ENCODE measurements at places on chromosomes 11 and 22. TPM values are rescaled to one million over a fixed set of nuclear protein-coding genes. Genes with fewer than 3 reads are reported as not detected.

GRCh38 chr11:95589893-95590612, 199.5 kb downstream of the FAM76B start:
- no peak for DNase-seq
- no peaks in the 10 kb centered on the region for H3K36me3 ChIP-seq

GRCh38 chr11:116310698-116311097, 462.1 kb downstream of the BUD13 start:
- H3K4me1 ChIP-seq, result no peaks in the 10 kb centered on the region
- H3K27ac ChIP-seq, result no peak overlapping the region
- peaks cover 2% of the 10 kb centered on the region for H3K27me3 ChIP-seq
- DNase-seq, result no peak

DNA sequence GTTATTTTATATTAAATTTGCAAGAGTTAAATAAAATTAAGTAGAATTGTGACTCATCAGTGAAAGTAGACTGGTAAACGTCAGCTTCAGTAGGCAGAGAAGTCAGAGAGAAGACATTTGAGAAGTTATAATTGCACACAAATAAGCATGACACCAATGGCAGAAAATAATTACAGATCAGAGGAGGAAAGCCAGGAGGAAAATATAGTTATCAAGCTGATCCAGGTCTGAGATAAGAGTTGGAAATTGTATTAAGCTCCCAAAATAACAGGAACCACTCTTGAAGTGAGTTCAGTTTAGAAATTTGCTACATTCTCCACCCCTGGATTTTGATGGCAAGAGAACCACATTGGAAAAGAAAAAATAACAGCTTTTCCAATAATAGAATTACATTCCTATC, 533.8 kb upstream of the CHORDC1 start:
- no peak overlapping the region for H3K4me3 ChIP-seq
- H3K4me1 ChIP-seq, result no peaks in the 10 kb centered on the region
- no peak for DNase-seq
- no peak overlapping the region for H3K27ac ChIP-seq
- H3K36me3 ChIP-seq, result no peaks in the 10 kb centered on the region

- H3K4me3 ChIP-seq, result no peak overlapping the region
- DNase-seq, result no peak
- no peaks in the 10 kb centered on the region for H3K27me3 ChIP-seq
- no peaks in the 10 kb centered on the region for H3K36me3 ChIP-seq
These were observed 24.7 kb downstream of the OR8B2 start for GRCh38 chr11:124359566-124359965.

DNA sequence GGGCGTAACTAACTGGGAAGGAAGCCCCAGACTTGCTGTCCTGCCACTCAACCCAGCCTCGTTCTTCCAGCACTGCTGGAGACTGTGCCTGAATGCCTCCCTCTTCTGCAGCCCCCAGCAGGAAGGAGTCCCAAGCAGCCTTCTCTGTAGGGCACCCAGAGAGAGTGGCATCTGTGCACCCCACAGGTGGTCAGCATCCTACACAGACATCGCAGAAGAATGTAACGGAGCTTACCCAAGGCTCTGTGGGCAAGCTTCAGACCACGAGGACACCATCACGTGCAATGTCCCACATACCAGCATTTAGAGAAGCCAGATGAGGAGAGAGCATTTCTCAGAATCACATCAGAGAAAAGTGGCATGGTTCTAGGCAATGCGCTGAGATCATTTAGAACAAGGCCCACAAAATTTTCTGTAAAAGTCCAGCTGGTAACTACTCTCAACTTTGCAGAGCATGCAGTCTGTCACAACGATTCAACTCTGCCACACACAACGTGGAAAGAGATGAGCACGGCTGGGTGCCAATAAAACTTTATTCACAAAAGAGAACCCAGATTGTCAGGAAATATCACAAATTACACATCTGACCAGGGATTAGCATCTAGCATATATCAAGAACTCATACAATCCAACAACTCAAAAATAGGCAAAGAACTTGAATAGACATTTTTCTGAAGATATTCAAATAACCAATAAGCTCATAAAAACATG, 33.4 kb downstream of the SHANK2 start:
- H3K4me1 ChIP-seq, result no peaks in the 10 kb centered on the region
- no peak for DNase-seq
- H3K27ac ChIP-seq, result no peak overlapping the region
- H3K36me3 ChIP-seq, result no peaks in the 10 kb centered on the region
- H3K27me3 ChIP-seq, result no peaks in the 10 kb centered on the region

DNA sequence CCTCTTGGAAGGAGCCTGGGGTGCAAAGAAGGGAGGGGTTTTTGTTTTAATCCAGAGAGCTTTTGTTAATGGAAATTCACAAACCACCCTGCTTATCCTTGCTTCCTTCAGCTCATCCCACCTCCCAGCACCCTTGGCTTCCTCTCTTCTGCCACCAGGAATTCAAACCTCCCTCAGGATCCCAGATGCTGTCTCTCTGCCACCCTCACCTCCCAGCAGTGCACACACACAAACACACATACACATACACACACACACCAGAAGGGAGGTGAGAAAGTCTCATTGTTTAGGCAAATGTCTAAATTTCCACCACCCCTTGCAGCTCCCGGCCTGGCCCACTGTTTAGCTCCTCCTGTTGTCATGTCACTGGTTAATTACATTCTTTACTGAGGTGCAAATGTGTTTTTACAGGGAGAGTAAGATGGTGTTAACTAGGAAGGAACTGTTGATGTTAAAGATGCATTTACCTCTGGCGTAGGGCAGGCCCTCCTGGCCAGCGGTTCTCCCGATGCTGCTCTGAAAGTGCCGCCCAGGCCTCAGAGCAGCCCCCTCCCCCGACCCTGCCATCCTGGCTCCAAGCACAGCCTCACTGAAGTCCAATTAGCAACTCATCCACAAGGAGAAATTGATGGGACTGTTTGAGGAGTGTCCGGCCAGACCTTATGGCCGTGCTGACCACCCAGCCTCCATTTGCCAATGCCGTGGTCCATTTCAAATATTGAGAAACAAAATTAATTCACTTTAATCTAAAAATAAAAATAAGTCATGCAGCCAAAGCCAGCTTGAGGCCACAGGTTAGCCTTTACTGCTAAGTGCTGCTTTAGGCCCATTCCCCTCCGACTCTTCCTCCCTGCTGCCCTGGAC, 165.4 kb downstream of the FEZ1 start:
- H3K36me3 ChIP-seq, result no peaks in the 10 kb centered on the region
- H3K4me1 ChIP-seq, result no peaks in the 10 kb centered on the region
- H3K27me3 ChIP-seq, result peaks cover 18% of the 10 kb centered on the region
- H3K4me3 ChIP-seq, result no peak overlapping the region

Gene FXYD6
- total RNA-seq, result not detected

- H3K36me3 ChIP-seq, result no peaks in the 10 kb centered on the region
- no peak overlapping the region for H3K27ac ChIP-seq
- no peaks in the 10 kb centered on the region for H3K27me3 ChIP-seq
- no peak for DNase-seq
- H3K4me1 ChIP-seq, result no peaks in the 10 kb centered on the region
These were observed 373.5 kb downstream of the GUCY1A2 start for GRCh38 chr11:106644824-106645223.

GRCh38 chr22:33018232-33018864, 39.8 kb downstream of the SYN3 start:
- no peak overlapping the region for H3K4me3 ChIP-seq
- no peak overlapping the region for H3K27ac ChIP-seq
- H3K4me1 ChIP-seq, result no peaks in the 10 kb centered on the region

GRCh38 chr11:112459001-112459400, 198.3 kb upstream of the PLET1 start:
- no peak overlapping the region for H3K27ac ChIP-seq
- peaks cover 2% of the 10 kb centered on the region for H3K27me3 ChIP-seq
- peaks cover 8% of the 10 kb centered on the region for H3K4me1 ChIP-seq
- H3K4me3 ChIP-seq, result no peak overlapping the region
- peaks cover 2% of the 10 kb centered on the region for H3K36me3 ChIP-seq
- DNase-seq, result no peak

Gene C1QTNF4
- 0.22 TPM for total RNA-seq

Gene DNAL4
- 7.9 TPM for total RNA-seq

DNA sequence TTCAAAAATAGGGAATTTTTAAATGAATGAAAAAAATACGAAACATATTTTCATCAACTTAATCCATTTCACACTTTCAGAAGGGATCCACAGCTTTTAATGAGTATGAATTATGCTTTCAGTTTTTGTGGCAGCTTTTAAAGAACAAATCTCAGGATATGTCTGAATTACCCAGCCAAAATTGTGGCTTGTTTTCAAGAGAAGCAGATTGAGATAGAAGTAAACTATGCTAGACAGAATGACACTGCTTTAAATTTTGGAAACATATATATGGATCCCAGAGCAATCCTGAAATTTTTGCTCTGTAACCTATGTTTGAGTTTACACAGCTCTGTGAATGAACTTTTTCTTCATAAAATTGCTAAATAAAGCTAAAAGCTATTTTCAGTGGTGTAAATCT, 2.4 kb upstream of the HINFP start:
- no peaks in the 10 kb centered on the region for H3K27me3 ChIP-seq
- no peak for DNase-seq
- peaks cover 44% of the 10 kb centered on the region for H3K36me3 ChIP-seq

DNA sequence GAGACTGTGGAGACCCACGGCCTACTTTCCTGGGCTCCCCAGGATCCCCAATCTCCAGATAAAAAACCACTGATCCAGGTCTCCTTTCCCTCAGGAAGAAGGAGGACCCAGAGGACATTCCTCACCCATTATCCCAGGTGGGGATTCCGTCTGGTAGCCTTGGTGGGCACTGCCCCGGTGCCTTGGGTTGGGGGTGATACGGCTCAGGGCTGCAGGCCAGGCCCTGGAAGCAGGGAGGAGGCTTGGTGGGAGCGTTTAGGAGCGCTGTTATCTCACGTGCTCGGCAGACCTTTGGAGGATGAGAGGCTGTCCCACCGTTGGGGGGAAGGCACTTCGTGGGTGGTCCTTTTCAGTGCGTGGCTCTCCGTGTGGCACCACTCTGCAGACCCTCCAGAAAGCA, 926.3 kb downstream of the BRD1 start:
- no peaks in the 10 kb centered on the region for H3K4me1 ChIP-seq
- H3K36me3 ChIP-seq, result no peaks in the 10 kb centered on the region
- no peaks in the 10 kb centered on the region for H3K27me3 ChIP-seq
- DNase-seq, result no peak

DNA sequence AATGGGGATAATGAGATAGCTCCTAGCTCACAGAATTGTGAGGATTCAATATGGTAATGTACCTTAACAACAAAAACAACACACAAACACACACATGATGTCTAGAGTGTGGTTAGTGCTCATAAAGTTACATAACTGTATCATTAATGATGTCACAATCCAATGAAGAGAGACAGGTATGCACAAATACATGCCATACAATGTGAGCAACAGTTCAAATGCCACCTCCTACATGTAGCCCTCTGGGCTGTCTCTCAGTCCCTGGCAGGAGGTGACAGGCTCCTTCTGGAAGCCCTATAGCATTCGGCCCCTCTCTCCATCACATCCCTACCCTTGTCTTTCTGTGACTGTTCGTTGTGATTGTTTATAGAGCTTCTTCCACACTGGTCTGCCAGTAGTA, 8.3 kb upstream of the MICALL1 start:
- no peaks in the 10 kb centered on the region for H3K27me3 ChIP-seq
- peak overlapping the region; percentile 50 for H3K27ac ChIP-seq
- DNase-seq, result no peak
- peaks cover 6% of the 10 kb centered on the region for H3K36me3 ChIP-seq
- H3K4me3 ChIP-seq, result no peak overlapping the region

DNA sequence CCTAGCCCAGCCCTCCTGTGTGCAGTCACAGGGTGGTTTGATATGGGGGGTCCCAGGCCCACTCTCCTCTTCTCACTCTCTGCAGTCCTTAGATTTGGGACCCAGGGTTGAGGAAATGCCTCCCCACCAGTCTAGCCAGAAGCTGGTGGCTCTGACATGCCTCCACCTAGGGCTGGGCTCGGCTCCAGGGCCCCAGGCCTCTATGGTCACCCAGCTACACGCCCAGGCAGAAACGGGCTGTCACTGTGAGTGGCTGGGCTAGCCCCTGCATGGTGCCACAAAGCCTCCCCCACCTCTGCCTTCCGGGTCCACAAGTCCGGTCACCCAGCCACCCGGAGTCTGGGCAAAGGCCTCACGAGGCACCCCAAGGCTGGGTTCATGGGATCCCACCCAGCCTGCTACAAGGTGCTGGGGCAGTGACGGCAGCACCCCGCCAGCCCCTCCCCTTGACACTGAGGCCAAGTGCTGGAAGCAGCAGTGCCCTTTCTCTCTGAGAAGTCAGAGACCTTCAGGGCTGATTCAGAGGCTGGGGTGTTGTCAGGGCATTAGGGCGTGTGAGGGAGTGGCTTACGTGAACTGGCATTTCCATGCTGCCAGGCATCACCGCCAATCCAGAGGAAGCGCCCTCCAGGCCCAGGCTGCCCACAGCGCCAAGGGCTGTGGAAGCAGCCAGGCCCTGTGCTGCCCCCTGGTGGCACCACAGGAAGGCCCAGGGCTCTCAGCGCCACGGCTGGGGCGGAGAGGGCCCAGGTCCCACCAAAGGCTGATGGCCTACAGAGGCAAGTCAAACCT, 638 bp upstream of the PITPNM1 start:
- peaks cover 52% of the 10 kb centered on the region for H3K4me1 ChIP-seq
- peak overlapping the region; percentile 91 for H3K4me3 ChIP-seq
- peak; percentile 90 for DNase-seq
- peaks cover 28% of the 10 kb centered on the region for H3K36me3 ChIP-seq

- peak; percentile 14 for DNase-seq
- peak overlapping the region; percentile 76 for H3K4me3 ChIP-seq
- peaks cover 13% of the 10 kb centered on the region for H3K4me1 ChIP-seq
- H3K27me3 ChIP-seq, result peaks cover 68% of the 10 kb centered on the region
- H3K27ac ChIP-seq, result no peak overlapping the region
These were observed 477 bp downstream of the ZBTB16 start for GRCh38 chr11:114059984-114060391.
